ENCODE measurements at places on chromosomes 4 and X.
A peak's percentile ranks its signal among the peaks of the same experiment; 100 is the strongest.

- peak; percentile 79 for DNase-seq
These were observed 21.6 kb upstream of the DUSP9 start for GRCh38 chrX:153625271-153626024.

- no peak for DNase-seq
These were observed 98.4 kb downstream of the ASMT start for GRCh38 chrX:1713296-1713695.

DNA sequence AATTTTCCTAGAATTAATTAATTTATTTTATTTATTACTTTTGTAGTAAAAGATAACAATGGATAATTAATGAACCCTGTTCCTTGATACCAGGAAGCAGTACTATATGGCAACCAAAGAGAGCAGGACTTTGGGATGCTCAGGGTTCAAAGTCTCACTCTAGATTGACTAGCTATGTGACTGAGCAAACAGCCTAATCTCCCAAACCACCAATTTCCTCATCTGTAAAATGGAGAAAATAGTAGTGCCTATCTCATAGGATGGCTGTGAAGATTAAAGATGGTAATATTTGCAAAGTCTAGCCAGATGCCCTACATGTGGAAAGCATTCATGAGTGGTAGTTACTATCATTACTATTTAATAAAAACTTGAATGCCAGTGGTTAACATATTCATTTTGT lies 97.6 kb downstream of the PRDM5 start:
- DNase-seq, result no peak

- DNase-seq, result no peak
These were observed 425.8 kb upstream of the PABPC4L start for GRCh38 chr4:134627366-134627765.

GRCh38 chr4:158280856-158281255 lies 70.6 kb downstream of the TMEM144 start:
- DNase-seq, result no peak

DNA sequence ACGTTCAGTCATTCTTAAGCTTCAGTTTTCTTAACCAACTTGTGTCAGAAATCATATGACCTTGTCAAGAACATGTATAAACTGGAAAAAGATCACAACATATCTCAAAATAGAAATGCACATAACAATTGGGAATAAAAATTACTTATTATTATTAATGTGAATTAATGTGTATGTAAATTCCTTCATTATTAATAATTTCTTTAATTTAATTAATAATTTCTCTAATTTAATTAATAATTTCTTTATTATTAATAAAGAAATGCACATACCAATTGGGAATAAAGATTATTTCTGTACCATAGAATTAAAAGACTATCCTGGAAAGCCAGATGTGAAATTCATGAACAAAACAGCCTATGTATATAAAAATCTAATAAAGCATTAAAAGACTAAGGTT lies 718.5 kb upstream of the PCDH7 start:
- DNase-seq, result no peak

DNA sequence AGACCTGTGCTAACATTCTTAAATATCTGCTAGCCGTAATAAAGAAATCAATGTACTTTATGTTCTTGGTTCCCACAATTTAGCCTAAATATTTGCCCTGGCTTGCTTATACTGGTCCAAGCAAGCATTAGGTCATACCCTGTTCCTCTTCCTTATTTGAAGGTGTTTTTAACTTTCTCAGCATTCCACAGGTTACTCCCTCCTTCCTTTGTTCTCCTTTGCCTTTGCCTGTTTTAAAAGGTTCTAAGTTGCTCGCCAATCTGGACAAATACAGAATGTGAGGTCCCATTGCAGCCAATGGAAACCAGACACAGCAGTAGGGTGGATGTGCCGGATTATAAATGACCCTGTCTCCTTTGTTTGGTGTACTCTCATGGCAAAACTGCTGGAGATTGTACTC lies 436.8 kb upstream of the PCDH7 start:
- no peak for DNase-seq

- DNase-seq, result no peak
These were observed 247.3 kb downstream of the SPATA18 start for GRCh38 chr4:52298444-52298843.

DNA sequence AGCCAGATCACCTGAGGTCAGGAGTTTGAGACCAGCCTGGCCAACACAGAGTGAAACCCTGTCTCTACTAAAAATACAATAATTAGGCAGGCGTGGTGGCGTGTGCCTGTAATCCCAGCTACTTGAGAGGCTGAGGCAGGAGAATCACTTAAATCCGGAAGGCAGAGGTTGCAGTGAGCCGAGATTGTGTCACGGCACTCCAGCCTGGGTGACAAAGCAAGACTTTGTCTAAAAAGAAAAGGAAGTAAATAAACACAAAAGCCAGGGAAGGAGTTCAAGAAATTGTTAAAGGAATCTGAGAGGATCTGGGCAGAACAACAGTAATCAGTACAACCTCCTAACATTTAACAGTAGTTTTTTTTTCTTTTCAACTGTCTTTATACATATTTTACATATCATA lies 48.7 kb upstream of the ARHGEF6 start:
- DNase-seq, result no peak

- no peak for DNase-seq
These were observed 202.4 kb downstream of the CHIC2 start for GRCh38 chr4:53861856-53862610.

DNA sequence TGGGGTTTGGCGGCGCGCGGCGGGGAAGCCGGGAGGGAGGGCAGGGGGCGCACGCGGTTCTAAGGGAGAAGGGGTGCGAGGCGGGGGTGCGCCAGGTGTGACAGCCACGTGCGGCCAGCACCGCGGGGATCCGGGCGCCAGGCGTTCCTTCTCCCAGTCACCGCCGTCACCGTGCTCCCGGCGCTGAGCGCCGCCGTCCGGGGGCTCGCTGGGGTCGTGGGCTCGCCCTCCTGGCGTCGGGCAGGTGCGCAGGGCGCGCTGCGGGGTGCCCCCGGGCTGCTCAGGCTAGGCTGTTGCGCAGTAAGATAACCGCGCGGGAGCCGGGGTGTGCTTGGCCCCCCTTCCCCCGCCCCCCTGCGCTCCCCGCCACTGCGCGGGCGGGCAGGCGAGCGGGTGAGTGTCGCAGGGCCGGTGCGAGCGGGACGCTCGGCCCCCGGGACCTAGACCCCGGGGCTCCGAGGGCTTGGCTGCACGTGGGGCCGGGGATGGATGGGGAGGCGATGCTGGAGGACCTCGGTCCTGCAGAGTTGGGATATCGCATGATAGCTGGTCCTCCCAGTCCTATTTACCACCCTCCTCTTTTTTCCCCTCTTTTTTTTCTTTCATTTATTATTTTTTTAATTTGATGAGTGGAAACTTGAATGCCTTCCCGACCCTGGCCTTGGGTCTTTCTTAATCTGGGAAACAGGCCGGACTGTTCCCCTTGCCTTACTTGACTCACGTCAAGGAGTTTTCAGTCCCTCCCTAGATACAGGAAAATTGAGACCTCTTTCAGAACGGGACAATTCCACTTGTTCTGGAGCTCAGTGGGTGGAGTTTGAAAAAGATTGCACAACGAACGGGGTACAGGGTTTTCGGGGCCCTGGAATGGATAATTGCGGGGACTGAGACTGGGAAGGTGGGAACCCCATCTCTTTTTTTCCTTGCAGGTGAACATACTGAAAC lies 797 bp downstream of the TXLNG start:
- DNase-seq, result no peak

GRCh38 chr4:86220121-86220520 lies 139.7 kb downstream of the MAPK10 start:
- no peak for DNase-seq

- peak; percentile 8 for DNase-seq
These were observed 446 bp upstream of the UBE2A start for GRCh38 chrX:119573840-119574393.

- DNase-seq, result no peak
These were observed 37.8 kb downstream of the GAB3 start for GRCh38 chrX:154712781-154713740.

GRCh38 chr4:126451237-126451873 lies 1136.6 kb downstream of the FAT4 start:
- no peak for DNase-seq

DNA sequence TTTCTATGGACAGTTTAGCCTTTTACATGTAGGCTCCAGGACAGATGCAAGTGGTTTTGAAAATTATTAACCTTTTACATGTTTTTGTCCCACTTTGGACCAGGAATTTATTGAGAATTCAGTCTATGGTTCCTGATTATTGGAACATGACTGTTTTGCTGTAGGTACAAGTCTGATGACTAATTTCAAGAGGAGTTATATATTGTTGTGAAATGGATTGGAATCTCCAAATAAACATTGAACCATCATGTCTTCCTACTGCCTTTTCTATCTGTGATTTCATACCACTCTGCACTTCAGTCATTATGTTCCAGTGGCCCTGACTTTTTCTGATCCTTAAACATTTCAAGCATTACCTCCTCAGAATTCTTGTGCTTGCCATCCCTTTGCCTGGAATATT lies 35.9 kb downstream of the TBC1D19 start:
- no peak for DNase-seq

- DNase-seq, result no peak
These were observed 21.2 kb downstream of the SLC2A9 start for GRCh38 chr4:9999956-10000561.

DNA sequence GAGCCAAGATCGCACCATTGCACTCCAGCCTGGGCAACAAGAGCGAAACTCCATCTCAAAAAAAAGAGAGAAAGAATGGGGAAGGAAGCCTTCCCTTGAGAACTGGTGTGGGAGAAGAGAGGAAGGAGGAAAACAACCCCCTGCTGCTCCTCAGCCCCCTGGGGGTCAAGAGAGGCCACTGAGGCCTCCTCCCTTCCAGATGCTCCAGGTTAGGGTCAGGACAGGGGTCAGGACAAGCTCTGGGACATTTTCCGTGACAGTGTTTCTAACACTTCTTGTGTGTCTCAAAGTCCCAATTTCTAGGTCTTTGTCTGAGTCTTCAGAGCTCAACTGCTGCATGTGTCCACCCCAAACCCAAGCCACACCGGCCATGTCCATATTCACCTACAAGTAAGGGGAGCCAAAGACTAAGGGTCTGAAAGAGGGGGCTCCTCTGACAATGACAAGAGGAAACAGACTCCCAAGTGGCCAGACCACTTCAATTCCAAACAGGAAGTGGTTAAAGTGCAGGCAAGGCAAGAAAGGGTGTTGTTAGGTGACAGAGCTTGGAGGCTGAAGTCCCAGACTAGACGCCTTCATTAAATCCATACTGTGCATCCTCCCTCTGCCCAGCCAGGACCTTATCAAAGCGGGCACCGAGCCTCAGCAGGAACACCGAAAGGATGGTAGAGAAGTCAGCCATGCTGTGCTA lies 8.3 kb downstream of the L1CAM start:
- no peak for DNase-seq

DNA sequence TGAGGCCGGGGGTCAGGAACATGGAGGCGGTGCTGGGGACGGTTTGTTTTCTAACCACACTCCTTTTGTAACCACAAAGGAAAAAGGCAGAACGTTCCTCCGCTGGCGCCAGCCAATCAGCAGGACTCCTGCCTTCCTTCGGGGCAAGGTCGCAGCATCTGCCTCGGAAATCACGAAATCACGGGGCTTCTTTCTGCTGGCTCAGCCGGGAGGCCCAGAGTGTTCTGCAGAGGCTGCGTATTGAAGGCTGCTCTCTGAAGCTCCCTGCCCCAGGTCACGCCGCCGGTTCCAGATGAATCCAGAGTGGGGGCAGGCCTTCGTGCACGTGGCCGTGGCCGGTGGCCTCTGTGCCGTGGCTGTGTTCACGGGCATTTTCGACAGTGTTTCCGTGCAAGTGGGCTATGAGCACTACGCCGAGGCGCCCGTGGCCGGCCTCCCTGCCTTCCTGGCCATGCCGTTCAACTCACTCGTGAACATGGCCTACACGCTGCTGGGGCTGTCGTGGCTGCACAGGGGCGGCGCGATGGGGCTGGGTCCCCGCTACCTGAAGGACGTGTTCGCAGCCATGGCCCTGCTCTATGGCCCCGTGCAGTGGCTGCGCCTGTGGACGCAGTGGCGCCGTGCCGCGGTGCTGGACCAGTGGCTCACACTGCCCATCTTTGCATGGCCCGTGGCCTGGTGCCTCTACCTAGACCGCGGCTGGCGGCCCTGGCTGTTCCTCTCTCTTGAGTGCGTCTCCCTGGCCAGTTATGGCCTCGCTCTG lies 9.4 kb downstream of the TMEM187 start:
- DNase-seq, result no peak

DNA sequence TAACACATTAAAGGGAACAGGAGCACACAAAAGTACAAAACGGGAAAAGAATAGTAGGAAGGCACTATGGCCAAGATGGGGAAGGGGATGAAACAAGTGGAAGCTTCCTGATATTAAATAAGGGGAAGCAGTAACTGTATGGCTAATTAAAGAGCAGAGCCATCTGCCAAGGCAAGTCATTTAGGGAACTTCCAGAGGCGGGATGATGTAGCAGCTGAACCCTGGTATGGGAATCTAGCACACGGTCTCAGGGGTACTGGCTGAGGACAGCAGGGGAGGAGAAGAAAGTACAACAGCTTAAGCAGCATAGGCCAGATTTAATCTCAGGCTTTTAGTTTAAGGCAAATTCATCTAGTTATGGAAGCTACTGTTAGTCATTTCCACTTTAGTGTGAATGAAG lies 59.1 kb downstream of the IGFBP7 start:
- no peak for DNase-seq

GRCh38 chr4:8308856-8309771 lies 39.6 kb downstream of the HTRA3 start:
- peak; percentile 66 for DNase-seq

- no peak for DNase-seq
These were observed 31.4 kb upstream of the RELL1 start for GRCh38 chr4:37717576-37717975.

DNA sequence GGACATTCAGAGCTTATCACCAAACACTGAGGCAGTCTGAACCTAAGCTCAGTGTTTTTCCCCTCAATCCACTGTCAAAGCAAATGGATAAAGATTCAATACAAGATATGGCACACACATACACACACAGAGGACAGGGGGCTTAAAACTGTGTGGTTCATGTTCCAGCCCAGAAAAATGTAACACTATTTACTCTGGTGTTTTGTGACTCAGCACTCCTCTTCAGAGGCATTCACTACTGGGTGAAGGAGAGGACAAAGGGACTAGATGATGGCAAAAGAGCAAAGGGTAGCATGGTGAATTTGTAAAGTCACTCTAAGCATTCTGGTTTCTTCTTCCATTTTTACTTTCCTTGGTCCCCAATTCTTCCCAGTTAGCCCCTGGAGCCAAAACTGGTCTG lies 120.3 kb downstream of the ARHGEF9 start:
- DNase-seq, result no peak

DNA sequence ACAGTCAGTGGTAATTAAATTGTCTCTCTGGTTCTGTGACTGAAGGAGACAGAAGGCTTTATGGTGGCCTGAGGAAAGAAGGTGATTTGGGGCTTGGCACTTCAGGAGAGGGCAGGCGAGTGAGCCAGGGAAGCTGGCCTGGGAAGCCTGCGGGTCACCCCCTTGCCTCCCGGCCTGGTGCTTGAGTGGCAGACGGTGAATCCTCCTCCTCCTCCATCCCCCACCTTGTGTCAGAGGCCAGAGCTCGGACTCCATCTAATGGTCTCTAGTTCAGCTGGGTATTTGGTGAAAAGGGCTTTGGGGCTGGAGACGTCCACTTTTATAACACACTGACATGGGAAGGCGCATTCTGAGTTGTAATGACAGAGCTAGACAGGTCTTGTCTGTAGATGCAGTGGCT lies 8.7 kb downstream of the TMEM187 start:
- no peak for DNase-seq

GRCh38 chrX:14095702-14096101 lies 66.0 kb upstream of the GEMIN8 start:
- no peak for DNase-seq

- no peak for DNase-seq
These were observed 1544.1 kb upstream of the ADGRL3 start for GRCh38 chr4:59655996-59656395.
